NCI-H187 (cell line): ENCODE measurements at places on chromosomes 2 and 18.

- no peak for DNase-seq
These were observed 165.9 kb upstream of the NDUFV2 start for GRCh38 chr18:8936619-8937018.

DNA sequence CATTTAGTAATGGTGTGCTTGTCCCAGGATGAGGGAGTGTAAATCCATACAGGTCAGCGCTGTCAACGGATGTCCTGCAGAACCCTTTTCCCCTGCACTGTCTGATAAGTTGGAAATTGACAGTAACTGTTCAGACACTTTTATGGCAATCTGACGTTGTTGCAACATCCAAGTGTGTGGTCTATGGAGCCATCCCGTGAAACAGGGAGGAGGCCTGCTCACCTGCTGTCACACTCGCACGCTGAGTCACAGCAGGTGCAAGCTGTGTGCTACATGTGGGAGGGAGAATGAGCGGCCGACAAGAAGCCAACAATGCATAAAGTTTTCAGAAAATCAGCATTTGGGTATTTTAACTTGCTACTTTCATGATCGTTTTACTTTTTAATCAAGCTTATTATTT lies 43.7 kb upstream of the RMDN2 start:
- DNase-seq, result no peak

GRCh38 chr2:44937688-44938240 lies 3.7 kb upstream of the SIX3 start:
- no peak for DNase-seq

GRCh38 chr2:60394463-60394862 lies 159.0 kb downstream of the BCL11A start:
- DNase-seq, result no peak

- no peak for DNase-seq
These were observed 414.1 kb upstream of the MYT1L start for GRCh38 chr2:2744958-2745715.

- no peak for DNase-seq
These were observed 117.9 kb upstream of the NETO1 start for GRCh38 chr18:72985686-72986085.

DNA sequence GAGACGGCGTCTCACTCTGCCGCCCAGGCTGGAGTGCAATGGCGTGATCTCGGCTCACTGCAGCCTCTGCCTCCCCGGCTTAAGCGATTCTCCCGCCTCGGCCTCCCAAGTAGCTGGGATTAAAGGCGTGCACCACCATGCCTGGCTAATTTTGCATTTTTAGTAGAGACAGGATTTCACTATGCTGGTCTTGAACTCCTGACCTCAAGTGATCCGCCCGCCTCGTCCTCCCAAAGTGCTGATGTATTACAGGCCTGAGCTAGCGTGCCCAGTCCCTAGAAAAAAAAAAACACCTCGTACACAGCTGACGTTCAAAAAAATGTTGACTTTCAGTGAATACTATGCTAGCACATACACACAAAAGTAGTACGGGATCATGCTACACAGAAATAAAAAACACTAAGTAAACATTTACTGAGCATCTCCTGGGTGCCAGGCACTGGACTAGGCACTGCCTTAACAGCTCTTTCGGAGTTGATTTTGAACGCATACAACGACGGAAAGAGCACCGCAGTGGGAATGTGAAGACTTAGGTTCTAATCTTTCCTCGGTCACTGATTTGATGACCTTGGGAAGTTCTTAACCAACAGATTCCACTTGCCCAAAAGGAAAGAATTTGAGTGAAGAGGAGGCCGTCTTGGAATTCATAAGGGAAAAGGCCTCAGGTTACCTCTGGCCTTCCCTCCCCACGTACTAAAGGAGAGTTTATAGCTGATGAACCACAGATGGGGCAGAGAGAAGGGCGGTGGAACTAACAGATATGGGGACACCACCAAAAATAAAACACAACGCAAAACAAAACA lies 1.1 kb downstream of the DNAJC27 start:
- no peak for DNase-seq

GRCh38 chr18:59707306-59707705 lies 10.1 kb upstream of the CCBE1 start:
- DNase-seq, result no peak

GRCh38 chr2:165675551-165675968 lies 118.5 kb downstream of the GALNT3 start:
- DNase-seq, result no peak

GRCh38 chr18:50706651-50707050 lies 113.2 kb downstream of the MRO start:
- DNase-seq, result no peak
